ENCODE measurements at places on chromosomes 4 and X.

DNA sequence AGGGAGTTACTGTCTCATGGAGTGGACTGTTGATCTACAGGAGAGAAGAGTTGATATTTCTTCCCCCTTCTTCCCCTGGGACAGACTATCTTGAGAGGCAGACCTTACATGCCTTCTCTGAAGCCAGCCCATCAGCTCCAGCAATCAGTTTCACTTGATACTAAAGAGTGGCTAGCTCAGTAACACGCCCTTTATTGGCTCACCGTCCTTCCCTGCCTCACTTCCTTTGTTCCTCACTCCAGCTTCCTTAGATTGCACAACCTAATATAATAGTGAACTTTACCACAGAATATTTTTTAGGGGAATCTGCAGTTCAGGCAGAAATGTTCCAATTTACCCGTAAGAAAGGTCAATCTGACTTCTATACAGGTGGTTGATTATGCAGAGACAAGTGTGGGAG lies 128.1 kb upstream of the NDP start:
- no peak for DNase-seq

DNA sequence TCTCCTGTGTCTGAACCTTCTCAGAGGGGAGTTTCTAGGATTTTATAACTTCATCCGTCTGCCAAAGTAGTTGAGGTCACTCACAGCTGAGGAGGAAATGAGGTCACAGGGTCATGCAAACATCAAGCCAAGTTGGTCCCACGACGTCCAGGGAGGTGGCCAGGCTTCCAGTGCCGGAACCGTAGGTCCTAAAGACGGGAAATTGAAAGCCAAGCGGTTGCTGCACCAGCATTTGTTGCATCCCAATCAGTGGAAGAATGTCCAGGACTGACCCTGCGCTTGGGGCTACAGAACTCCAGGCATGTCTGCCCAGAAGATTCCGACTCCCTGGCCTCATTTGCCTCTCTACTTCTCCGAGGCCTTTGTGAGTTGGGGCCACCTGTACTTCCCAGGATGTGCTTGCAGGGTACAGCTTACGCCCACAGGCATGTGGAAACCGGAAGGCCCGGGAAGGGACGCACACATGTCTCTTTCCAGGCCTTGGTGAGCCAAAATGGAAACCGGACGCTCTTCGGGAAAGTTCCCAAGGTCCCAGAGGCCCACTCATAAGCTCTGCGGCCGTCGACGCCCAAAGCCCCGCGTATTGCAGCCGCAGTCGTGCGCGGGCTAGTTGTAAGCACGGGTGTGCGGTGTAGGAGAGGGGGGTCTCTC lies 9.3 kb downstream of the PRDM8 start:
- DNase-seq, result no peak

DNA sequence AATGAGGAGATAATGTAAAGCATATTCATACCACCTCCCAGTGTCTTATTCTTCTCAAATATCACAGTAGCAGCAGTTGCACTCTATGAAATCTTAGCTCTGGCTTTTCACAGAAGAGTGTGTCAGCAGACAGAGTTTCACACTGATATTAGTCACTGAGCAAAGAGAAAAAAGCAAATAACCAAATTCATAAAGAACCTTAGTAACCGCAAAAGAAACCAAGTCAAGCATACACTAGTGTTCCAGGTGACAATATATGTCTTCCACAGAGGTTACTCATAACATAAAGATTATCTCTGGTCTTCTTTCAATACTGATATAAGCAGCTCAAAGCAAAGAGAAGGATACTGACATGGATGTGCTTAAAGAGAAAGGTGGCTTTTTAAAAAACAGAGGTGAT lies 181.7 kb upstream of the EDNRA start:
- no peak for DNase-seq

- peak; percentile 79 for DNase-seq
Measured at GRCh38 chrX:41384051-41384705, 50.2 kb downstream of the DDX3X start.

DNA sequence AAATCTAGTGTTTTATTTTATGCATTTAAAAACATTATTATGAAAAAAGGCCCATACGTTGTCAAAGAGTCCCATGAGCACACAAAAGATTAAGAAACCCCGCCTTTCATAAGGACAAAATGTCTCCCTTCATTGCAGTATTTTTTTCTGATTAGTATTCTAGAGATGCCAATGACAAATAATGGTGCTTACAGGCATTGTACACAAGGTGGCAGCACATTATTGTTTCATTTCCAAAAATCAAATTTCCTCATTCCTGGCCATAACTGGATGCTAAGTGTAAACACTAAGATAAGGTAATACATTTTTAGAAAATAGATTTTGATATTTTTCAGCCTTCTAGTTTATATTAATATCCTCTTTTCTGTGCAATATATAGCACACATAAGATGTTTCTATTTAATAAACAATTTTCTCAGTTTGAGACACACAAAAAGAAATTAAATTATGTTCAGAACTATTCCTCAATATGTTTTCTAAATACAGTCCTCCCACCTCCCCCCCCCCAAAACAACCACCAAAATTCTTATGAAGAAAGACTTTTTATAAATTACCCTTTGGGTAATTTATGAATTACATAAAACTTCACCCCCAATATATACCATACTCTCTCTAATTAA lies 47.7 kb downstream of the TIGD2 start:
- peak; percentile 66 for DNase-seq

GRCh38 chrX:130896802-130897501 lies 6.1 kb downstream of the ENOX2 start:
- DNase-seq, result no peak

- no peak for DNase-seq
Measured at GRCh38 chr4:40723728-40724127, 26.0 kb upstream of the NSUN7 start.

- DNase-seq, result no peak
Measured at GRCh38 chrX:53269536-53270107, 11.8 kb downstream of the IQSEC2 start.

GRCh38 chr4:57114973-57115372 lies 4.8 kb upstream of the IGFBP7 start:
- DNase-seq, result no peak

GRCh38 chr4:140343303-140343702 lies 30.1 kb upstream of the SCOC start:
- DNase-seq, result no peak

DNA sequence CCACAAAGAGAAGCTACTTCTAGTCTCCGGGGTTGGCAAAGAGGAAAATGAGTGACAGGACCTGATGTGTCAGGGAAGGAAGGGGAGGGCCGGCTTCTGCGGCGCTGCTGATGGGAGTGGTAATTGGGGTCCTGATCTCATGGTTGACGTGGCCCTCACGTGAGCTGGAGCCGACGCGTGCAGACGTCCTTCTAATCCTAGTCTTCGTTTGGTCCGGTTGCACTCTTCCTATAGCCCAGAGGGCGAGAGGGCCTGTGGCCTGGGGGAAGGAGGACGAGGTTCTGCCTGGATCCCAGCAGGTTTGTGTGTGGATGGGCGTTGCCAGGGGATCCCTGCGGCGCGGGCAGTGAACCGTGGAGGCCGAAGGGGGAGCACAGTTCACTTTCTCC lies at the start of gene ARMCX1:
ARMCX1 (plus strand) TSS at position 186 of the 389 bp plus-strand sequence. CDS start 2,384 bp downstream, outside the sequence.
- no peak for DNase-seq

GRCh38 chrX:92270936-92271855 lies 492.0 kb downstream of the PCDH11X start:
- DNase-seq, result no peak

GRCh38 chr4:6916587-6917460 lies 7.2 kb downstream of the TBC1D14 start:
- no peak for DNase-seq

DNA sequence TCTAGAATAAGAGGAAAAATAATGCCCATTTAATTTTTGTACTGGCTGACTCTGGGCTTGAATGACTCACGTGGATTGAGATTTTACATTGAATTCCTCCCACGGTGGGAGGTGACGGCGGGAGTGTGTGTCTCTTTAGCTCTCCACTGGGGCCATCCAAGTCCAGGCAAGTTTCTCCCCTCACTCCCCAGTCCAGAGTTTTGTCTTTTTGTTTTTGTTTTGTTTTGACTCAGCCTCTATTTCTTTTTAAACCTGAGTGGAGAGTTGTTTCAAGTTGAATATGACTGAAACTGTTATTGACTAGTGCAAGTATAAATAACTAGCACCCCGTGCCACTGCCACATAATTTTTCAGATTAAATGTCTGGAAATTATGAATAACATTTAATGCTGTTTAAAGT lies 13.6 kb downstream of the CHST7 start:
- DNase-seq, result no peak

DNA sequence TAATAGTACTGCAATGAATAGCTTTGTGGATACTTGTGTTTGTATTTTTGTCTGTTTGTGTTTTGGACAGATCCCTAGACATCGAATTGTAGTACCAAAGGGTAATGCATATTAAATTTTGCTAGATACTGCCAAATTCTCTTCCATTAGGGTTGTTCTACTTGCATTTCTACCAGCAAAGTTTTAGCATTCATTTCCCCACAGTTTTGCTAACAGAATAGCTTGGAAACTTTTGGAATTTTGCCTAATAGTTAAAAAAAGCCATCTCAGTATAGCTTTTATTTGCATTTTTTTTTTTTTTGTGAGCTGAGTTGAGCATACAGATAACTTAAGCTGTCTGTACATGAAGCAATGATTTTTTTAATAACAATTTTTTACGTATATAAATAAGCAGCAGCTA lies 1084.9 kb downstream of the ADGRL3 start:
- no peak for DNase-seq

- DNase-seq, result no peak
Measured at GRCh38 chrX:134171661-134172587, 65.1 kb upstream of the CCDC160 start.

- DNase-seq, result no peak
Measured at GRCh38 chrX:110755061-110755460, 40.6 kb downstream of the CHRDL1 start.

- DNase-seq, result no peak
Measured at GRCh38 chr4:55925241-55925640, 23.5 kb upstream of the CEP135 start.

- DNase-seq, result no peak
Measured at GRCh38 chr4:152468408-152468807, 67.5 kb downstream of the FBXW7 start.

- DNase-seq, result no peak
Measured at GRCh38 chr4:107978716-107979451, 10.8 kb upstream of the HADH start.

DNA sequence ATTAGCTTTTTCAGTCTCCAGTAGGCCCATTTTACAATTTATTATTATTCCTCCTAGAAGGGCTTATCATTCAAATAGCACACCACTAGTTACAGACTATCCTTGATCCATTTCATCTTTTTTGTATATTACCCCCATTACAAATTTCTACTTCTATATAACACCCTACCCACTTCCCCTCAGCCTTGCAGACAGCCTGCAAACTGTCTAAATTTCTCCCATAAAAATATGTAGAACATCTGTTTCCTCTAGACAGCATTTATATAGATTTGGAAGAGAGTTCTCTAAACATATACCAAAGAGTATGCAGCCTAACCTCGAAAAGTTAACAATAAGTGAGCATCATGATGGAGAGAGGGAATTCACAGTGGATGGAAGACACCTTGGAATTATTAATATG lies 30.8 kb downstream of the COMMD8 start:
- DNase-seq, result no peak

- DNase-seq, result no peak
Measured at GRCh38 chrX:64977830-64978229, 1.6 kb upstream of the ZC4H2 start.

- DNase-seq, result no peak
Measured at GRCh38 chrX:149040873-149041535, 464.1 kb downstream of the IDS start.

GRCh38 chrX:119684916-119685224 lies 8.1 kb downstream of the SEPTIN6 start:
- no peak for DNase-seq

DNA sequence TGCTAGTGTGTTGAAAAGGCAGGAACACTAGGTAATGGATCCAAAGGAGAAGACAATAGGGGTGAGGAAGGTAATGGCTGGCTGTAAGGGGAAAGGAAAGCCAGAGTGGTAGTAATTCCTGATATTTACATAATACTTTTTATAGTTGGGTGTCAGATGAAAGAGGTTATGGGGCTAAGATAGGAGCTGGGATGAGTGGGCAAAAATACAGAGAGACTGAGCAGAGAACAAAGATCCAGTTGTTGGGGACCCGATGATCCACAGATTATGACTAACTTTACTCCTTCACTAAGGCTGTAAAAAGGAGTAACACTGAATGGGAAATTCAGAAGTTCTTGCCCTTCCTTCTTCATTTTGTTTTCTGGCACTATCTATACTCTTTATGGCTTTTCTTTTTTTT lies 138.2 kb downstream of the KLHL13 start:
- DNase-seq, result no peak

DNA sequence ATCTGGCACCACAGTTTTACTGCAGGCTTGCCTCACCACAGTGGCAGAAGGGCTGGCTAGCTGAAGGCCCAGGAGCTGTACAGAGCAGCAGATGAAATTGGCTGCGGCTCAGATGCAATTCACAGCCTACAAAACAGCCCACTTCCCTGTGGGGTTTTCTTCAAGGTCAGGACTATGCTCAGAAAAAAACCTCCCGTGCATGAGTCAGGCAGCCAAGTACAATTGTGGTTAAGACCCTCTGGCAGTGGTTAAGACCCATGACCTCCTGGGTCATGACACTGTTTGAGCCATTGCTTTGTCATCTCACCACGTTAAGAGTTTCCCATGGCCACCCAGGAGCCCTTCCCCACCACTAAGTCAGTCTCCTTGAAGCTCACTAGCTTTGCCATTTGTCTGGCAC lies 276.3 kb downstream of the HNRNPD start:
- no peak for DNase-seq

- no peak for DNase-seq
Measured at GRCh38 chr4:119736559-119736958, 108.0 kb upstream of the PDE5A start.

GRCh38 chr4:6492027-6492590 lies 19.7 kb upstream of the PPP2R2C start:
- DNase-seq, result no peak

GRCh38 chr4:80017125-80017854 lies 55.7 kb downstream of the ANTXR2 start:
- DNase-seq, result no peak

DNA sequence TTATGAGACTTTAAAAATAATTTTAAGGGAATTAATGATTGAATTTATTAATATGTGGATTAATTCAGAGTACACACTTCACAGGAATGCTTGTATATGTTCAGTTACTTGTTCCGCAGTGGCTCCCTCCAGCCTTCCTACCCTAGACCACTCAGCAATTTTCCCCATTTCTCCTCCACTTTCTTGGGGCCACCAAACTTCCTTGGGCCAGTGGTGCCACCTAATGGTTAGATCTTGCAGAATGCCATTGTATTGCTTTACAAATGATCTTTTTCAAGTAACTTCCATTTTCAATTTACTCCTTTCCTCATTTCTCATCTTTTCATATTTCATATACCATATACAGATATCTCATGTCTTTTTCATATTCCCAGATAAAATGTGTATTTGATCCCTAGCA lies 3.6 kb upstream of the RNF175 start:
- no peak for DNase-seq

GRCh38 chr4:45155081-45155777 lies 428.9 kb upstream of the GNPDA2 start:
- DNase-seq, result no peak

DNA sequence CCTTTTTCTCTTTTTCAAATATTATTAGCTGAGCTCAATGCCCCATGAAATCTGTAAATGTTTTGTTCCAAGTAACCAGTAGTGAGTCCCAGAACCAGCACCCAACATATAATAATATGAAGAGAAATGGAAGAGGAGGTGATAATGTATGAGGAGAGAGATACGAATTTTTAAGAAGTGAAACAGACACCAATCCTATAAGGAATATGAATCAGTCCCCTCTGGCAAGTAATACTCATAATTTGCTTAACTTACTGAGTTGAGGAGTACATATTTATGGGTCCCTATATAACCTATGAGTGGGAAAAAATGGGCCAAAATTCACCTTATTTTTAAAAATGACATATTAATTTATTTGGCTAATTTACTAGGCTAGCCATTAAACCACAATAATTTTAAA lies 8.4 kb upstream of the CBR4 start:
- no peak for DNase-seq
